AG08395 (cell line): ENCODE measurements at places on chromosomes 6 and 20.
A peak's percentile ranks its signal among the peaks of the same experiment; 100 is the strongest.

DNA sequence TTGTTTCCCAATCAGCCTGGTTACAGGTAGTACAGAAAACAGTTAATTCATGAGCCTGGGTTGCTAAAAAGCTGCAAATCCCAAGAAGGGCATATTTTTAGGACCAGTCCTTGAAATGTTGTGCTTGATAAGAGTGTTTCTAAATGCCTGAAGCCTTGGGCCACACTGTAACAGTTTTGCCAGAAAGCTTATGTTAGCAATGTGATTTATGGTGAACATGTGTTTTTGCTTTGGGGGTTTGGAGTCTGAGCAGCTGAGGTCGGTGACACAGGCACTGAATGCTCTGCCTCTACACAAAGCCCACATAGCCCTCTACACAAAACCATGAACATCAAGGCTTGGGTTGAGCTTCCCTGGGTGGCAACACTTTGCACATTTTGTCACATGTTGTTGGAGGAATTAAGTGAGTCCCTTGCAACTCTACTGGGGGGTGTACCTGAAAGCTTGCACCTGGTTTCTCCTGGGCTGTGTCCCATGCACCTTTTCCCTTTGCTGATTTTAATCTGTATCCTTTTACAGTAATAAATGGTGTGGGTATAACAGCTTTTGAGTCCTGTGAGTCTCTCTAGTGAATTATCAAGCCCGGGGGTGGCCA is 22.2 kb downstream of the AHI1 start:
- DNase-seq: peak; percentile 72

GRCh38 chr6:131053546-131054240 is 9.4 kb downstream of the EPB41L2 start:
- no peak for DNase-seq

GRCh38 chr6:118444796-118445195 is 103.3 kb upstream of the PLN start:
- no peak for DNase-seq

DNA sequence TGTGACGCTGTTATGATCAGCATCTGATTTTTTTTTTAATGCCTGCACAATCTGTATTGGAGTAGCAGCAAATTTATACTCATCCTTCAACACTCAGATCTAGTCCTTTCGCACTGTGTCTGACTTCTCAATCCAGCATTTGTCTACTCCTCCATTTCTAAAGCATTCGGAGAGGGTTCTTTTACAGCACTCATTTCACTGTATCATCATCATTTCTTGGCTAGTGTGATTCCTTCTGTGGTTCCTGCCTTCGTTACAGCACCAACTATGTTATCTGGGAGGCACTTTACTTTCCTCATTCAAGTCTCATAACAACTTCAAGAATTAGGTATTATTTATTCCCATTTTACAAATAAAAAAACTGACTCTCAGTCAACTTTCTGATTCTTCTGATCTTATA is 18.0 kb downstream of the NUDT3 start:
- DNase-seq: no peak

DNA sequence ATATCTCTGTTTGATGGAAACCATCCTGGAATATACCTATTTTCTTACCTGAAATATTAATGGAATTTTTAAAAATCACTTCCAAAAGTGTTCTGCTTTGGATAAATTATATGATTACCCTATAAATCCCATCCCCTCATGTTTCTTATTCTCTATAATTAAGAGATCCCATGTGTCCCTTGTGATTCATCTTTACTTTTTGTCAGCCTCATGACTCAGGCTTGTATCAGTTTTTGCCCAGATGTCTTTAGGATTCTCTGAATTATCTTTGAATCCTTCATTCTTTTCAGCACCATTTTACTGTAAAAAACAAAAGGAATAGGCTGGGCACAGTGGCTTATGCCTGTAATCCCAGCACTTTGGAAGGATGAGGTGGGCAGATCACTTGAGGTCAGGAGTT is 804.5 kb upstream of the CITED2 start:
- DNase-seq: peak; percentile 59

DNA sequence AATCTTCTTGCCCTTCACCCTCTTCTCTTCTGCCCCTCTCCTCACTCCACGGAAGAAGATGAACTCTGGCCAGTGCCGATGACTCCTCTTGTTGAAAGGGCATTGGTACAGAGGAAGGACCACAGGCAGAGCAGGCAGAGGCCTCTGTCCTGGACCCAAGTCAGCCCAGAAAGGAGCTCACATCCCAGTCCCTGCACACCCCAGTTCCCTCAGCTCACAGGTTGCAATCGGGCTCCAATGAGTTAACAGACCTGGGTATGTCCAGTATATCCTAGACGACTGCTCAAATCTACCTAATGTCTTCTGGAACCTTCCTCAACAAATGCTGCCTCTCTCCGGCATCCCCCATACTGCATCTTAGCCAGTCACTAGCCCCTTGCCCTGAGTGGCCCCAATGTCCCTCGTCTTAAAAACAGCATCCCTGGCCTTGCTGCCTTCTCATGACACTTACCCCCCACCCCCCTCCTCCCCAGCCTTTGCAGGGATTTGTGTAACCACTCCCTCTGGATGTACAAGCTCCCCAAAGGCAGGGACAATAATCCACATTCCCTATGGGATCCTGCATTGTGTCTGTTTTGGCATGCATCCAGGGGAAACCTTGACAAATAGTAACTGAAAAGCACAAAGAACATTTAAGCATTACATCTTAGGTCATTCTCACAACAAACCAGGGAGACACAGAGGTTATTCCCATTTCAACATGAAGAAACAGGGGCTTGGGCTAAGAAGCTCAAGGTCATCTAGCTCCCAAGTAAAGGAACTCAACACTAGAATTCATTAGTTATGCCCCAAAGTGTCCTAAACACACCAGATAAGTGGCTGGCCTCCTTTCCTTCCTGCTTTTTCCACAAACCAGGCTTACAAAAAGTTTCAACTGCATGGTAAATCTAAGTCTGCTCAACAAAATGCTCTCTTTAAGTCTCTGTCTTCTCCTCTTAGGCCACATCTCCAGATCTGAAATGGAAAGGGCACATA is 45.1 kb downstream of the TRERF1 start:
- DNase-seq: no peak

GRCh38 chr20:23517719-23518118 is 26.8 kb downstream of the CST8 start:
- no peak for DNase-seq

GRCh38 chr6:29887819-29888776 is 54.2 kb upstream of the HLA-A start:
- DNase-seq: peak; percentile 51

DNA sequence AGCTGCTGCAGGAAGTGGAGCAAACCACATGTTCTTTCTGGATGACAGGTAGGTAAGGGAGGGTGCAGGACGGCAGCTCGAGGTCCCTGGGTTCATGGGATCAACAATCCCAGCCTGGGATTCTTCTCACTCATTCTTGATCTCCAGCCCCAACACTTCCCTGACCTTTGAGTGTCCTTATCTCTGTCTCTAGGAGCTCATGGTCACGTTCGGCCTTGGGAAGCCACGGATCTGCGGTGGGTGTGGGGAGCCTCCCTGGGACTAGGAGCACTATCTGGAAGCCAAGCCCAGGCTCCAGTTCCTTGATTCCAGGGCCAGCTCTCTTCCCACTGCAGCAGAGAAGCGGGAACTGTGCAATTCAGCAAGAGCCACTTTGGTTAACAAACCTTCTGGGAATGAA is 27.5 kb downstream of the BNIP5 start:
- no peak for DNase-seq

GRCh38 chr6:149567945-149568585 is 1.9 kb downstream of the GINM1 start:
- DNase-seq: no peak

DNA sequence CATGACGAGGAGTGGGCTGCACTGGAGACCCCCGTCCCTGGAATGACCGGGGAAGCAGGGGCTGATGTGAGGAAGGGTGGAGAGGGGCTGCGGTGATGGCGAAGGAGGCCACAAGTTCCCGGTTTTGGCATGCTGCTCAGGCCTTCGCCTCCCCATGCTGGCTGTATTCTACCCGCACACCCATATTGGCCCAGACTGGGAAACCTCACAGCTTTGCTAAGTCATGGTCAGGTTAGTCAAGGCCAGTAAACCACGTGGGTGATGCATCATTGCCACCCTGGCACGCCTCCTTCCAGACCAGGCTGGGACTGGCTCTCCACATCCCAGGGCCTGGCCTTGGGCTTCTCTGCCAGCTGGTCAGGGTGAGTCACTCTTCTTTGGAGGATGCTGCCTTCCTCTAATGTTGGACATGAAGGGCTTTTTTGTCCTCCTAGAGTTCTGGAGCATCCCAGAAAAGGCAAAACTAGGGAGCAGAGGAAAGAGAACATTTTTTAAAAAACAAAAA is 53.8 kb downstream of the PCNA start:
- peak; percentile 97 for DNase-seq

GRCh38 chr6:70080443-70081070 is 214.2 kb downstream of the COL19A1 start:
- DNase-seq: no peak

GRCh38 chr20:61760731-61761130 is 304.9 kb downstream of the TAF4 start:
- no peak for DNase-seq

GRCh38 chr6:25042984-25043725 is 107.4 kb upstream of the RIPOR2 start:
- DNase-seq: no peak

GRCh38 chr6:1479095-1479494 is 89.7 kb downstream of the FOXF2 start:
- DNase-seq: peak; percentile 74

GRCh38 chr6:111267764-111268333 is 180.5 kb downstream of the SLC16A10 start:
- no peak for DNase-seq

GRCh38 chr20:37935435-37935834 is 32.5 kb downstream of the VSTM2L start:
- DNase-seq: no peak
